ENCODE measurements at places on chromosomes 2 and 18.

DNA sequence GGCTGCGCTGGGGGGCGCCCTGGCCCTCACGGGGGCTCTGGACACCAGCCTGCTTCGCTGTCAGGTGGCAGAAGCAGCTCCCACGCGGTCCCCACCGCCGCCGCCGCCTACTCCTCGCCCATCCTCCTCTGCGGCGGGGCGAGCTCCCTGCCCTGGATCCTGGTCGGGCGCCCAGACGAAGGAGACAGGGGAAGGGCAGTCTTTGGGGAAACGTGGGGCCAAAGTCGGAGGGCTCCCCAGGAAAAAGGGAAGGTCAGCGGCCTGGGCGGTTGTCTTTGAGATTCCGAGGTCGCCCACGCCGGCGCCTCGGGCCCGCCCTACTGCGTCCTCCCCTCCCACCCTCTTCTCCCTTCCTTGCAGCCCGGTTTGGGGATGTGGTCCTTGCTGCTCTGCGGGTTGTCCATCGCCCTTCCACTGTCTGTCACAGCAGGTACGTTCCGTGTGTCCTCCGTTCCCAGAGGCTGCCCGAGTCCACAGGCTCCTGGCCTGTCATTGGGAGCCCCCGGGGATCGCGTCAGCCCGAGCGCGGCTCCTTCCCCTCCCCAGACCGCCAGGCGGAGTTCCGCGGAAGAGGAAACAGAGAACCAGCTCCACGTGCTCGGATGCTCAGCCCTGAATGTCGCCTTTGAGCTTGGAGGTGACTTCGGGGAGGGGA is 800 bp downstream of the IL1RL2 start:
- DNase-seq: no peak

DNA sequence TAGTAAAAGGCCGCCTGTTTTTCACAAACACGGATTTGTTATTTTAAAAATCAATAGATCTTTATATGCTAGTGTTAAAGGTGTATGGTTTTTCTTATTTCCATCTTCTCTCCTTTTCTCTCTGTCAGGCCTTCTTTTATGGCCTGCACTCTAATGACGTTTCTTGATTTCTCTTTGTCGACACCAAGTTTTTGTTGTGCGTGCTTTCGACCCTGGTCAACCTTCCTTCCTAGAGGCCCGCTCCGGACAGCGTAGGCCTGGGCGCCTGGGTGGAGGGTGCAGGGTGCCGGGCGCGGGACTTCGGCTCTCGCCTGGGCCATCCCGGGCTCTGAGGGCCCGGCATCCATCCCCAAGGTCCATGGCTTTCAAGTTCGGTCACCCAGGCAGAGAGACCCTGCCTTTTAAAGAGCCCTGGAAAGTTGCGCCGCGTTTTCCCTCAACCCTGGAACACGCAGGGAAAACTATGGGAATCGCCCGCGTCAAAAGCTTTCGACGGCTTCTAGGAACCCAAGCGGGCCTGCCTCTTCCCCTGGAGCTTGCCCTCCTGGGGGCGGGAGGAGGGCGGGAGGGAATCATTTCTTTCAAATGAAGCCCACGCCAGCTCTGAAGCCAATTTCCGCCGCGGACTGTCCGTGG is 4.1 kb upstream of the SATB2 start:
- DNase-seq: peak; percentile 49

- DNase-seq: no peak
Observed at GRCh38 chr18:30527226-30527625, 515.3 kb downstream of the DSC3 start.

- no peak for DNase-seq
Observed at GRCh38 chr2:58649756-58650155, 408.6 kb upstream of the FANCL start.

DNA sequence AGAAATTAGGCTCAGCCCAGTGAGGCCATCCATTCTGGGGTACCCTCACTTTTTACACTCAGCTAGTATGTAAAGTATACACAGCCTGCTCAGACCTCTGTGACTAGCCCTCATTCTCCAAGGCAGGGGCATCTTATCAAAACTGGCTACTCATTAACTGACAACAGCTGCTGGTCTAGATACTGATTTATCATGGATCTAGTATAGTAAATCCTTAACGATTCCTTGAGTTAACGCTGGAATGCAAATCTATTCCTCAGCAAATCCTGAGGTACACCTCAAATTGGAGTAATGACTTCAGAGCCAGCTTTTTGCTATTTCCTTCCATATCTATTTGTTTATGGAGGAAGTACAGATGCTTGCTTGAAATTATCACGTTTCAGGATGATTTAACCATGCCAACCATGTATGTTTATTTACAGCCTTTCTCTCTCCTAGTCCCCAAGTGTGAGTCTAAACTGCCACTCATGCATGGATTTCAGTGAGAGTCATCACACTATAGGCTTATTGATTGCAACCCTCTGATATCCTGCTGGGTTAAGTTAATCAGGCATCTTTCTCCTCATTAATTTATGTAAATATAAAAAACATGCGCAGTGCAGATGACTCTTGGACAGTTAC is 70.2 kb upstream of the DOK6 start:
- no peak for DNase-seq

DNA sequence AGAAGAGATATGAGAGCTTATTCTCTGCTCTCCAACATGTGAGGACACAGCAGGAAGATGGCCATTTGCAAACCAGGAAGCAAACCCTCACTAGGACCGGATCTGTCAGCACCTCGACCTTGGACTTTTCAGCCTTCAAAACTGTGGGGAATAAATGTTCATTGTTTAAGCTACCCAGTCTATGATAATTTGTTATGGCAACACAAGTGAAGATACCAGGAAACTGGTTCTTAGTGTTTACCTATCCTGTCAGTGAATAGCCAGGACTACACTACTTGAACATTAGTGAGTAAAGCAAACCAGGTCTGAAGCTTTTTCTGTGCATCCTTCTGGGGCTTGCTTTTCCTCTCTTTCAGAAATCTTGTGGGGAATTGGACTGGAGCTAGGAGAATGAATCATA is 44.4 kb upstream of the BARD1 start:
- DNase-seq: no peak

GRCh38 chr18:47882641-47883040 is 47.8 kb downstream of the SMAD2 start:
- DNase-seq: no peak
